ENCODE measurements at places on chromosomes 2 and 18.

DNA sequence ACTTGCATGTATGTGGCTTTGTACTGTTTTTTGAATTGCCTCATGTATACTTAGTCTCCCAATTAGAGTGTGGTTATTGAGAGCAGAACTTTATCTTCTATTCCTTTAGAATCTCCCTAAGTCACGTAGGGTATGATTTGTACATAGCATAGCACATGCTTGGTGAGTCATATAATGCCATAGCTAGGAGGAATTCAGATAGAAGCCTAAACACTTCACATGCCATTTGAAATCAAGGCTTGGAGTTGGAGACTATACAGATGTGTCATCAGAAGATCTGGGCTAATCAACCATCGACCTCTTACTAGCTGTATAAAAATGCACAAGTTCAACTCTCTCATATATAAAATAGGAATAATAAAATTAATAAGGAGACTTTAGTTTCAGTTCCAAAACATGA lies 222.6 kb upstream of the ST6GAL2 start:
- no peak for DNase-seq

DNA sequence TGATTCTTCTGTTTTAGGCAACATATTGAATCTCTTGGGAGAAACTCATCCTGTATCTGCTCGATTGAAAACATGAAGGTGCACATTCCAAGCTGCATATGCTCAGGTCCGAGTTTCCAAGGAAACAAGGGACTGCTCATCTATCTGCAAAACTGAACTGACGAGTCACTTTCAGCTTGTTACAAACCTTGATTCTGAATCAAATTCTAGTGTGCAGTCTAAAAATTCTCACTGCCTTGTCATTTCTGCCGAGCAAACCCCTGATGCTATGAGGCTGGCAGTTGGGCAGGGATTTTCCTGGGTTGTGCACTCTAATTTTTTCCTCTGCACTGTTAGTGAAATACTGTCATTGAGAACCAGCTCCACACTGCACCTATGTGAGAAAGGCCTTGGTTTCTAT lies 101.3 kb upstream of the ETAA1 start:
- no peak for DNase-seq

GRCh38 chr2:85766229-85766628 lies 12.4 kb downstream of the ATOH8 start:
- no peak for DNase-seq

DNA sequence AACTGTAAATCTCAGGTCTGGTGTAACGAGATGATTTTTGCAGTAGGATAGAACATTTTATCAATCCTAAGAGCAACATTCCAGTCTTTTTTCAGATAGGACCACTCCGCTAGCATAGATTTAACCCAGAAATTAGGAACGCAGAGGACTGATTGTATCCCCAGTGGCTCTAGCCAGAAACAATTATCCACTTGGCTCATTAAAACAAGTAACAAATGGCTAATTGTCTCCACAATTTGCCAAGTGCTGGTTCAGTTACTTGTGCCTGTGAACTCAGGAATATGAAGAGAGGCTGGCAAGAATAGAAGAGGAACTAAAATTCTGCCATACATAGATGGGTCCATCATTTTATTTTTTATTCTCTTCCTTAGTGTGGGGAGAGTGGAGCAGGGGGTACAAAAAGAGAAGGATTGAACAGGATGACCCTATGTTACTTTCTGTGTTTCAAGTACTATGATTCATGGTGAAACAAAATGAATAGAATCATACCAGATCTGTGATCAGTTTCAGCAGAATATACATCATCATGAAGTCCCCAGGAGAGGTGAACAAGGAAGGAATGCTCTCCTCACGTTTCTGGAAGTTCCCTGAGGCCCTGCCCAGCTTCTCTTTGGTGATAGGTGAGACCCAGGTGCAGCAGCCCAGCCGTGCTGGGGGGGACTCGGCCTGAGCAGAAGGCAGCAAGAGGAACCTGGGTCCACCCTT lies 121.6 kb downstream of the ARL4C start:
- no peak for DNase-seq

GRCh38 chr2:11901351-11902069 lies 155.1 kb downstream of the LPIN1 start:
- DNase-seq = no peak

DNA sequence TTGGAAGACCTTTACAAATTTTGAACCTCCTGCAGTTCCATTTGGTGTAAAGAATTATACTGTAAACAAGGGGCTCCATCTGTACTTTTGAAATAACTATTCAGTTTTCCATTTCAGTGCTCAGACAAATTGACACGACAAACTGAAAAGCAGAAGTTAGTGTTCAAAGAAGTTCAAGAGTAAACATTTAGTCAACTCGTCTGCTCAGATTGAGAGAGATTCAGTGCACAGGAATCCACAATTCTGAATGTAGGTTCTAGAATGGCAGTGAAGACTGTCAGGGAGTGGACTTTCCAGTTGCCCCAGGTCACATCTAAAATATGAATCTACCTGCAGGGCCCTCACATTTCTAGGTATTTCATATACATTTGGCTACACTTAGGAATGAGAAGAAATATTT lies 322.3 kb upstream of the TCF4 start:
- no peak for DNase-seq

GRCh38 chr2:191038241-191038725 lies 24.3 kb upstream of the STAT1 start:
- no peak for DNase-seq

DNA sequence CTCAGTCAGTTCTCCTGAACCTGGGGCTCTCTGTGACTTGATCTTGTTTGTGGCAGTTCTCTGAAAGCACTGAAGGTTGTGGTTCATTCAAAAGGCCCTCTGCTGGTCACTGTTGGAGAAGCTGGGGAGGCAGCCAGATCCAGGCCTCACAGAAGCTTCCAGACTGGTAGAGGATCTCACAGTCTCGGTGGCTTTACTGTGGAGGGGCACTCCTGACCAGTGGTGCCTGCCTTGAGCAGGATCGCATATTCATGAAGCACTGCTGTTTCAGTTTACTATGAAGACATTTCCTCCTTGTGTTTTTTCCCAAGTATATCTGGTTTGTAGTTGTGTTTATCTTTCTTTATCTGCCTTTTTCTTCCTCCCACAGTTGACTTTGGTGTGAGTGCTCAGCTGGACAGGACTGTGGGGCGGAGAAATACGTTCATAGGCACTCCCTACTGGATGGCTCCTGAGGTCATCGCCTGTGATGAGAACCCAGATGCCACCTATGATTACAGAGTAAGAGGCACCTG lies 133.9 kb downstream of the MAP4K4 start:
- peak; percentile 66 for DNase-seq

GRCh38 chr2:131431336-131431735 lies 44.6 kb upstream of the TUBA3D start:
- no peak for DNase-seq

GRCh38 chr2:109231996-109232705 lies 103.1 kb downstream of the SH3RF3 start:
- no peak for DNase-seq

GRCh38 chr2:29146197-29146596 lies 31.0 kb downstream of the CLIP4 start:
- DNase-seq = no peak

DNA sequence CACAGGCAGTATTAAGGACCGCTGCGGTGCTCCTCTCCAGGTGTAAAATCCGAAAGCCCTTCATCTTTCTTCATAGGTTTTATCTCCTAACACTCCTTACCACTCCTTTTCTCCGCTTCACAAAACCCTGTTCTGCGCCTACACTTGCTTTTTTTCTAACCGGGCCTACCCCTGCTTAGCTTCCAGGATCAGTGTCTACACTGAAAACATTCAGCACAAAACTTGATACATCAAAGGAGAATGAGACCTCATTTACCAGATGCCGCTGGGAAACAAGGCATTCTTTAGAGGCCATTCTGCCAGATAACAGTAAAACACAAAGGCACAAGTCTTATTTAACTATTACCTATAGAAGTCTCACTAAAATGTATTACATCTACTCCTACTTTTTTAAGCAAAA lies 13.1 kb downstream of the CHST10 start:
- DNase-seq = no peak

- no peak for DNase-seq
Observed at GRCh38 chr2:226585130-226585561, 214.5 kb downstream of the IRS1 start.

DNA sequence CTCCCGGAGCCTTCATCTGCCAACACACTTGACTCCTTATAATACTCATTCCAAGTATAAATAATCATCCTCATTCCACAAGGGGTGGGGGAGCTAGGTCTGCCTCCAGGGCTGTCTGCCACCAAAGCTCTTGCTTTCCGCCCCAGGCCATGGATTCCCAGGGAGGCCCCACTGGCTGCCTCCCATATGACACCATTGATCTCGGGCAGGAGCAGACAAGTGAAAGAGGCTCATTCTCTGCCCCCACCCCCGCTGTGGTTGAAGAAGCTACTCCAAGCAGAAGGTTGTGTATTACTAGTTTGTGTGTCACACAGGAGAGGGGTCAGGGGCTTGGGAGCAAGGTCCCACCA lies 99.5 kb downstream of the MRO start:
- no peak for DNase-seq

DNA sequence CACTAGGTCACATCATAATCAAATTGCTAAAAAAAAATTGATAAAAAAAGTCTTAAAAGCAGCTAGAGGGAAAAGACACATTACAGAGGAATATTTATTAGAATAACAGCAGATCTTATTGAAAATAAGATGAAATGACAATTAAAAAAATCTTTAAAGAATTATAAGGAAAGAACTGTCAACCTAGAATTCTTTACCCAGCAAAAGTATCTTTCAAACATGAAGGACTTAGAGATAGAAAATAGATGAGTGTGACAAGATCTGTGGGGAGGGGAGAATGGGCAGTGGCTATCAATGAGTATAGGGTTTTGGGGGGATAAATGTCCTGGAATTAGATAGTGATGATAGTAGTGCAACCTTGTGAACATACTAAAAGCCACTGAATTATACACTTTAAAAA lies 26.5 kb upstream of the RNF103 start:
- DNase-seq = no peak

DNA sequence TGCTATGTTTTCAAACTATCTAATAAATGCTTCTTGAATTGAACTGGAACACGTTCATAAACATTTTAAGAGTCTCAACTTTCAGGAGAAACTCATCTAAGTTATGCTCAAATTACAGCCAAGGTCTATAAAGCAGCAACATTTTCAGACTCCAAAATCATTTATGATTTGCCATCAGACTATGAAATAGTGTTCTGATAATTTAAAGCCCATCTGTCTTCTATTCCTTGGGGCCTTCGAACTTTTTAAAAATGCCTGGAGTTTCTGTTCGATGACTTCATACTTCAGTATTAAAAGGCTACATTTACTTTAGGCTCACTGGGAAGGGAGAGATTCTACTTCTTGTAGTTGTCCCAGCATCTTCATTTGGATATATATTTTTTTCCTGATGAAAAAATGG lies 73.6 kb upstream of the NXPH2 start:
- DNase-seq = no peak

DNA sequence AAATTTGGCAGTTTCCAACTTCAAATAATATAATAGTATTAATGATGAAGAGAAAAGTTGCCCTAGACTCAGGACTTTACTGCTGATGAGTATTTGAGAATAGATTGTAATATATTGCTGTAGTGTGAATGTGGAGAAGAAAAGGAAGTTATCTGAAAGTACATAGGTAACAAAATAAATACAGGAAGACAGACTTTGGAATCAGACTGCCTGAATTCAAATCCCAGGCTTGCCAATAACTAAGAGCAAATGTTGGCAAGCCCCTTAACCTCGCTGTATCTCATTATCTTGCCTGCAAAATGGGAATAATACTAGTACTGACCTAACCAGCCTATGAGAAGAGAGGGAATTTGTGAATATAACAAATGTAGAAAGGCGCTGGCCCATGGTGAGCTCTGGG lies 765.2 kb upstream of the ID2 start:
- no peak for DNase-seq

DNA sequence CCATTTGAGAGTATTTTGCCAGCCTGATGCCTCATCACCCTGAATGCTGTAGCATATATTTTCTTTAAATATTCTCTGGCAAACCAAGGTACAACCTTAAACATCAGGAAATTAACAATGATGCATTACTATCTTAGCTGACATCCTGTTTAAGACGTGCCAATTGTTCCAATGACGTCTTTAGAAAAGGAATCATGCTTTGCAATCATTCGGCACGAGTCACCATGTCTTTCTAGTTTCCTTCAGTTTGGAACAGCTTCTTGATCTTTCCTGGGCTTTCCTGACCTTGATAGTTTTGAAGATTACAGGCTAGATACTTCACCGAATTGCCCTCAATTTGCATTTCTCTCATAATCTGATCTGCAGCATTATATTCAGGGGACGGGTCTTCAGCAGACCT lies 88.2 kb upstream of the GLI2 start:
- DNase-seq = no peak

DNA sequence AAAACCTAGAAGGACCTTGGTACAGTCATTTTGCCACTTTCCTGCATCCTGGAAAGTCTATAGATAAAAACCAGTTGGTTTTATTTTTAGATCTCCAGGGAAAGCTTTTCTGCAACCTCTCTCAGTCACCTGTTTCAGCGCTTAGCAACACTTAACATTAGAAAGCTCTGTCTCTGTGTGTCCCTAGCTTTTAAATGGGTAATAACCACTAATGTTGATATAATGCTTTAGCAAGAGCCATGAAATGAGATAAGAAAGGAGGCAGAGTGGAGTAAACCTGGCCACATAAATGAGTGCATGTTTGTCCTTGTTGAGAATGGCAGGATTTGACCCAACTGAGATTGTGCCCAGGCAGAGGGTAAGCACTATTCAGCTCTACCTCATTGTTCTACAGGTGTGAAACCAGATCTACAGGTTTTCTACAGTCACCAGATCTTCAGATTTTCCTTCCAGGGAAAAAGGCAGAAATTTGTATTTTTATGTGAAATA lies 44.8 kb downstream of the MARCHF4 start:
- DNase-seq = no peak

DNA sequence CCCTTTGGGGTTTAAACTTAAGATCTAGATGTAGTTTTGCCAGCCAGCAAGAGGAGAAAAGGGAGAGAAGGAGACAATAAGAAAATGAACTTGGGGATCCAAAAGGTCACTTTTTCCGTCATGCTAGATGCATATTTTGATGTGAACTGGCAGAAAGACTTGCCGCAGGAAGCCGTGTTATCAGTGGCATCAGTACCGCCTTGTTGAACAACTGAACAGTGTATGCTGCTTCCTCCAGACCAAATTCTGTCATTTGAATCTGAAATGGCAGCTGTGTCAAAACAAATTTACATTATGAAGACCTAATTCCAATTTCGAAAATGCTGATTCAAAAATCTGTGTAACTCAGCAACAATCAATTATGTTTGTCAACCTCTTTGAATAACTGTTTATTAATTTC lies 42.1 kb downstream of the TMEM200C start:
- DNase-seq = no peak

- no peak for DNase-seq
Observed at GRCh38 chr2:53432936-53433335, 334.7 kb upstream of the CHAC2 start.

DNA sequence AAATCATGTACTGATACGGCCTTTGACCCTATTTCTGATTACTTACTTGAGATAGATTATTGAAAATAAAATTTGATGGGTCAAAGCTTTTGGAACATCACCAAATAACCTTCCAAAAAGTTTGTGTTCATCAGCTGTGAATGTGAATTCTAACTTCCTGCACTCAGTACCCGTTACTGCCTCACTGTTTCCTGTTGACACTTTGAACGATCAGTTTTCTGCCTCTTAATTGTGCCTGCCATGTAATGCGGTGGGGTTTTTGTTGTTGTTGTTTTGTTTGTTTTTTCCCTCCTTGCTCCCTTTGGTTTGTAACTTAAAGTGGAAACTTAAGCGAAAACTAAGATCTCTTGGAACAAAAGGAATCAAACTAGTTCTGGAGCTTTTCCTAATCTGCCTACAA lies 18.9 kb downstream of the ATG16L1 start:
- DNase-seq = no peak

GRCh38 chr2:11244091-11244826 lies 89.0 kb downstream of the SLC66A3 start:
- DNase-seq = no peak

GRCh38 chr2:6290217-6291015 lies 575.3 kb downstream of the CMPK2 start:
- no peak for DNase-seq
